ENCODE measurements at places on chromosomes 16 and 17. TPM values are rescaled to one million over a fixed set of nuclear protein-coding genes. Genes with fewer than 3 reads are reported as not detected.

The NPIPA7 gene
- 48.8 TPM for polyA plus RNA-seq

The KCNJ16 gene
- polyA plus RNA-seq, result 46.0 TPM

The CMTM2 gene
- polyA plus RNA-seq, result 0.48 TPM

The DLX4 gene
- polyA plus RNA-seq, result not detected

The DPEP2 gene
- 2.3 TPM for polyA plus RNA-seq

The KRT23 gene
- polyA plus RNA-seq, result 0.56 TPM

The QRICH2 gene
- 14.6 TPM for polyA plus RNA-seq

The EVPLL gene
- polyA plus RNA-seq, result 2.5 TPM

The KIF1C gene
- polyA plus RNA-seq, result 41.7 TPM

The GAST gene
- 0.47 TPM for polyA plus RNA-seq

The TMC5 gene
- 0.38 TPM for polyA plus RNA-seq

The PDK2 gene
- polyA plus RNA-seq, result 52.8 TPM

The CCL22 gene
- polyA plus RNA-seq, result 0.14 TPM

The COQ7 gene
- 36.2 TPM for polyA plus RNA-seq

The ATP1B2 gene
- polyA plus RNA-seq, result 332 TPM

The PRSS27 gene
- 9.7 TPM for polyA plus RNA-seq

The MEOX1 gene
- polyA plus RNA-seq, result 0.35 TPM

The MAZ gene
- 519 TPM for polyA plus RNA-seq

The CNTNAP1 gene
- 55.1 TPM for polyA plus RNA-seq

The RDM1 gene
- polyA plus RNA-seq, result 2.4 TPM

The MT1F gene
- 31.0 TPM for polyA plus RNA-seq

The RRAD gene
- 2.3 TPM for polyA plus RNA-seq

The SULT1A2 gene
- 1.4 TPM for polyA plus RNA-seq

The SCRN2 gene
- polyA plus RNA-seq, result 31.5 TPM

The ZNF75A gene
- 40.5 TPM for polyA plus RNA-seq

The CMTM1 gene
- 12.8 TPM for polyA plus RNA-seq

The GCGR gene
- polyA plus RNA-seq, result not detected

The TP53TG3C gene
- polyA plus RNA-seq, result 0.65 TPM

The MYH13 gene
- polyA plus RNA-seq, result not detected

The PFAS gene
- 32.6 TPM for polyA plus RNA-seq

The CTRB2 gene
- 0.24 TPM for polyA plus RNA-seq
